ENCODE measurements at places on chromosomes 13 and 19.

DNA sequence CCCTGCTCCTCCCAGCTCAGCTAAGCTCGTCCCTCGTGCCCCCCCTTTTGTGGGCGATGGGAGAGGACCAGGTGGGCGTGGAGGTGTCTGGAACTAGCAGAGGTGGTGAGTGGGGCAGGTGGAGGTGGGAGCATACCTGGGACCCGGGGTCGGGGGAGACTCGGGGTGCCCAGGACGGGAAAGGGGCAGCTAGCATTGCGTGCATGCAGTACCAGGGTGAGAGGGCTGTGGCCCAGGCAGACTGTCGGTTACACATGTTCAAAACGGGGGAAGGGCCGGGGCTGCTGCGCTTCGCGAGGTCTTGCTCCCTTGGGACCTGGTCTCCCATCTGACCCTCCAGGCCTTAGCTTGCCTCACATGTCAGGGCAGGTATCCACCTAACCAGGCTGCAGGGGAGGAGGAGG is 9.1 kb downstream of the TLE5 start:
- no peak for DNase-seq

DNA sequence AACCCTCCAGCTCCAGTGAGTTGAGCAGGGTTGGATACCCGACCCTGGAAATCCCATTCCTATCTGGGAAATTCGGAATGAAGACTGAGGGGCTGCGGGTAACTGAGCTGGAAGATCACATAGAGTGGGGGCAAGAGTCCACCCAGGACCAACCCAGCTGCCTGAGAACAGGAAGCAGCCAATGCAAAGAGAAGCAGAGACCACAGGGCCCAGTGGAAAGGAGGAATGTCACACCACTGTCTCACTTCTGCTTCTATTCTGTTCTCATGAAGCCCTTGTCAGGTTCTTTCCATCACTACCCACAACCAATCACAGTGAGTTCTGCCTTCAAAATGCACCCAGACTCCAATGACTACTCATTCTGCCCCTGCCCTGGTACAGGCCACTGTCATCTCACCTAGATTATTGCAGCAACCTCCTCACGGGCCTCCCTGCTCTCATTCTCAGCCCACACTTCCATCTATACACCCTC is 15.3 kb downstream of the DYRK1B start:
- DNase-seq, result no peak

DNA sequence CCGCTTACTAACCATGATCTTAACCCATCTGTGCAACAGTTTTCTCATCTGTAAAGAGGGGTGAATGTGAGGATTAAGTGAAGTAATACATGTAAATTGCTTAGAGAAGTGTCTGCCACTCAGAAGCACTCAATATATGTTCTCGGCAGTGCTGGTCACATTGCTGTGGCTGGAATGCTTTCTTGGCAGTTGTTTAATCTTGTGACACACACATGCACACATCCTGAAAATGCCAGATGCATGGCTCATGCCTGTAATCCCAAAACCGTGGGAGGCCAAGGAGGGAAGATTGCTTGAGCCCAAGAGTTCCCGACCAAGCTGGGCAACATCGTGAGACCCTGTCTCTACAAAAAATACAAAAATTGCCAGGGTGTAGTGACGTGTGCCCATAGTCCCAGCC is 4.9 kb upstream of the DMKN start:
- DNase-seq, result no peak

DNA sequence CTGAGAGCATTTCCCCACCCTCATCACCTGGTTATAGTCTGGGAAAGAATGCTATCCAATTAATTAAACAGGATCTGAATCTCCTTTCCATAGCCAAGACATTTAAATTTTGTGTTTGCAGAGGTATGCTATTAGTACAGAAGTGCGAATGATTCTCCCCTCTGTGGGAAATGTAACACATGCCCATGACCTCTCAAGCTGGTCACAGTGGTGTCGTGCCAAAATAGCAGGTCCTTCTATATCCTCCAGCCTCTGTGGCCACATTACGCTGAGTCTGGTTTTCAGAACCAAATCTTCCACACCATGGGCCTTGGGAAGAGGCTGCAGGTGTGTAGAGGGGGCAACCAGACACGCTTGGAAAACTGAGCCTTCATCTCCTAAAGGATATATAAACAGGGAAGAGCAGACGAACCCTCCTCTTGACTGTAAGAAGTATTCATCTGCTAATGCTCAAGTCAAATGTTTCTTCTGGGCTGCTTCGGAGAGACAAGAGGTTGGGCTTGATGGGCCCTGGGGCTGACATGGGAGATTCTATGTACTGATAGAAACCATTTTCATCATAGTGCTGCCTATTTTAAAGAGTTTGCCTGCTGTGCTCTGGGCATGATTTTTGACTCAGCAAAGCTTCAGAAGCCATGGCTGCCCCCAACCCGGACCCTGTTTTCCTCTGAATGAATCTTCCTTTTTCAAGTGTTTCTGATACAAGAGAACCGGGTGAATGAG is 197.6 kb downstream of the DNAJC15 start:
- no peak for DNase-seq

DNA sequence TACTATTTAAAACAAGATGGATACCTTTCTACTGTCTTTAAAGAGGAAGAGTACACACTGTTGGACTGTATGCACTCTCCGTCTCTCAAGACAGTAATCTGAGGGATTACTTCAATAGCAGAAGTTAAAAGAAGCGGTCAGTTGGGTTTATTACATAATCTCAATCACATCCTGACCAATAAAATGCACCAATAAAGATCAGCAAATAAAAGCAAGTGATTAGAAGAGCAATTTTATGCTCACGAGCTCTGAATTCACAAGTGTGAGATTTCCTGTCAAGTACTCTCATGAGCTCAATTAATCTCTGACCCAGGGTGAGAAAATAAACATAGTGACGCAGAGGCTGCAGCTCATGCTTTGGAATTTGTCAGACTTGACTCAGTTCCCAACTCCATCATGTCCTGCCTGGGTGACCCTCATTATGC is 12.2 kb downstream of the ABCC4 start:
- DNase-seq, result no peak

DNA sequence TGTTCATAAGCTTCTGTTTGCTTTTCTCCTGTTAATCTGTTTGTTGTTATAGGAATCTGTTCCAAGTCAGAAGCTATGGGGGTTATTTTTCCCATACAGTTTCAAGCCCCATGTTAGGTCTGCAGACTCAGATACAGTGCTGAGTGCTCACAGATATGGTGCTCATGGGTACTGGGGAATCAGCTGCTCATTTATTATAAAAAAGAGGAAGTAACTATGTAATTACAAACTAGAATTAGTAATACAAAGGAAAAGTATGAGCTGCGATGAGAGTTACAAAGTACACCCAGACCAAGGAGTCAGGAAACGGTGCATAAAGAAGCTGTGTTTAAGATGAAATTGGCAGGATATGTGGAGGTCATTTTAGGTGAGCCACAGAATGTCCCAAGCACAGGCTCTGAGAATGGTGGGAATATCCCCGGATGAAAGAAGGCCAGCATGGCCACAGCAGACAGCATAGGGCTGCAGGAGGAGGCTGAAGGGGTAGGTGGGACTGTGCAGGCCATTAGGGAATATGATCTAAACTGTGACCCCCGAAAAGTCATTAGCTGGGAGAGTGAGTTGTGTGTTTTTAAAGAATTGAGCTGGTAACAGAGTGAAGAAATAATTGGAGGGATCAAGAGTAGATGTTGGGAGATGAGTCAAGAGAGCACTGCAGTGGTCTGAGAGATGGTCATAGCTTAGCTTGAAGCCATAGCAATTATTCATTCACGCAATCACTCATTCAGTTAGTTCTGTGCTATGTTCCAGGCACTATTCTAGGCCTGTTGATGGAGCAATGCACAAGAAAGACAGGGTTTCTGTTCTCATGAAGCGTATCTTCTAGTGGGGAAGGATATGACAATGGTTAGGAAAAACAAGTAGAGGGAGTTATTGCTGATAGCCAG is 177.4 kb upstream of the UBL3 start:
- no peak for DNase-seq

GRCh38 chr13:39450176-39450575 is 152.8 kb downstream of the LHFPL6 start:
- DNase-seq, result no peak

GRCh38 chr13:66635526-66635925 is 594.6 kb downstream of the PCDH9 start:
- DNase-seq, result no peak

GRCh38 chr19:9836021-9836420 is 903 bp downstream of the PIN1 start:
- no peak for DNase-seq

GRCh38 chr13:41746259-41746658 is 214.7 kb downstream of the VWA8 start:
- no peak for DNase-seq

GRCh38 chr13:51619614-51620013 is 35.4 kb downstream of the WDFY2 start:
- no peak for DNase-seq

- DNase-seq, result peak; percentile 63
Observed at GRCh38 chr19:1102407-1103131, 1.2 kb upstream of the GPX4 start.

DNA sequence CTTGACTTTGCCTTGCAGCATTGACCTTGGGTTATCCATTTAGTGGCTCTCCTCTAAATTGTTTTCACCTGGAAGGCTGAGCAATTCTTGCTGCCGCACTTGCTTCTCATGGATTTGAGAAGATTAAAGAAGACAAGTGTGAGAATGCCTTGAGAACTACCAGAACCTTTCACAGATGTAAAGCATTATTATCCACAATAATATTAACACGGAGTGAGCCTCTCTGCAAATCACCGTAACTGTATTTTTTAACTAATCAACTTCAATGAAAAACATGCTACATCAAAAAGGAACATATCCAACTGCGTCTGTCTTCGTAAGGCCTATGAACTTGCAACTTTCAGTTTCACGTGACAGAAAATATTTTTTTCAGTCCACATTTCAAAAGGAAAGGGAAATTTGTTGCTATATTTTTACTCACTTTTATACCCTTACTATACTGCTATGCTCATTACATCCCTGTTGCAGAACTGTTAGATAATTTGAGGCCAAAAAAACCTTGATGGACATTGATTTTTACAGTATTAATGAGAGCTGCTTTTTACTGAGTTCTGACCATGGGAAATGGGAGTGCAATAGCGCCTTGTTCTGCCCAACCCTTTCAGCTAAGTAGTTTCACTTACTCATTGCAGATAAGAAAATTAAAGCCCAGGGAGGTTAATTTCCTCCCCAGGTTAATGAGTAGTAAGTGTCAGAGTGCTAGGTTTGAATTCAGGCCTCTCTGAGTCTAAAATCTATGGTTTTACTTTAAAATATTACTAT is 93.8 kb upstream of the RAP2A start:
- no peak for DNase-seq

DNA sequence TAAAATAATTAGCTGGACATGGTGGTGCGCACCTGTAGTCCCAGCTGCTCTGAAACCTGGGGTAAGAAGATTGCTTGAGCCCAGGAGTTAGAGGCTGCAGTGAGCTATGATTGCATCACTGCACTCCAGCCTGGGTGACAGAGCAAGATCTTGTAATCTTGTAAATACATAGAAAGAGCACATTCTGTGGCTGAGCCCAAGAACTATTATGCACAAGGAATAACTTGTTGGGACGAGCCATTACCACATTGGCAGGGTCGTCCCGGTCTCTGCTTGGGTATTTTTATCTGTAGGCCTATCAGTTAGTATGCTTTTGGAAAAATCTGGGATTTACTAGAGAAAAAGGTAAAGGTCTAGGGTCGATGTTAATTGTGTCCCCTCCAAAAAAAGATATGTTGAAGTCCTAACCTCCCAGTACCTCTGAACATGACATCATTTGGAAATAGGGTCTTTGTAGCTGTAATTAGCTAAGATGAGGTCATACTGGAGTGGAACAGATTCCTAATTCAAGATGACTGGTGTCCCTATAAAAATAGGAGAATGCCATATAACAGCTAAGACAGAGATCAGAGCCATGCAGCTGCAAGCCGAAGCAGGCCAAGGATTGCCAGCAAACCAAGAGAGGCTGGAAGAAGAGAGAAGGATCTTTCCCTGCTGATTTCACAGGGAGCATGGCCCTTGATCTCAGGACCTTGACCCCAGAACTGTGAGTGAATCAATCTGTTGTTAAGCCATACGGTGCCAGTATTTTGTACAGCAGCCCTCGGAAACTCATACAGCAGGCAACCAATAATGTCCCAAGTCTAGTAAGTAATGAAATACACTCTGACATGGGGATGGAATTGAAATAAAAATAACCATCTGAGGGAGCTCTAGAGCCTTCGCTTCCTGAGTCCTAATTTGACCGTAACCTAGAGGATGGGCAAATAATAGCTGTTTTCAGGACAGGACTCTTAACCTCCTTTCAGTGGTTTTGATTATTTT is 77.0 kb downstream of the TM9SF2 start:
- DNase-seq, result no peak

- peak; percentile 68 for DNase-seq
Observed at GRCh38 chr13:24381541-24382265, 72.3 kb downstream of the C1QTNF9 start.

DNA sequence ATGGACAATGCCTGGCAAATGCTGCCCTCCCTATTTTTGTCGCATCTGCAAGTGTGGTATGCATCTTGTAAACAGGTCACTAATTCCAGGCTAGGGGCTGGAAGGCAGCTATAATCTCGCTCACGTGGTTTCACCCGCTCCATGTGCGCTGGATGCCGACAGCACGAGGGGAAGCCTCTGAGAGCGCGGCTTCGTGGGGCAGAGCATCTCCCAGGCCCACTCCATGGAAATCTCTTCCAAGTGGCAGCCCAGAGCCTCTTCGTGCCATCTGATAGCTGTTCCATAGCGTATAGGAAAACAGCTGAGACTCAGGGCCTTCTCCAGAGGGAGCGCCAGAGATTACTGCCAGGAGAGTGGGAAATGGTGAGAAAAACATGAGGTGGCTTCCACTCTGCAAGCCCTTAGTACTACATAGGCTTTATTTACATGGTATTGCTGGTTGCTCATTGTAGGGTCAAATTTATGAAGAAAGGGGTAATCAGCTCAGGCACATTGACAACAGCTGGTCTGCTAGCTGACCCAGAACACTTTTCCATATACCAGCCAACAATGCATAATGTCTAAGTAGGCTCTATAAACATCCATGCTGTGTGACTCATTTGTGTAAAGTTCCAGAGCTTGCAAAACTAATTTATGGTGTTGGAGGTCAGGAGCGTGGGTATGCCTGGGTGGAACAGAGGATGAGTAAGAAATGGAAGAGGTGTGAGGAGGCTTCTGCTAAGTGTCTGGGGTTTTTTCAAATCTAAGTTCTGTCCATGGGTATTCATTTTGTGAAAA is 165.2 kb downstream of the SHISA2 start:
- no peak for DNase-seq

GRCh38 chr13:27806744-27807387 is 14.6 kb downstream of the GSX1 start:
- DNase-seq, result no peak

DNA sequence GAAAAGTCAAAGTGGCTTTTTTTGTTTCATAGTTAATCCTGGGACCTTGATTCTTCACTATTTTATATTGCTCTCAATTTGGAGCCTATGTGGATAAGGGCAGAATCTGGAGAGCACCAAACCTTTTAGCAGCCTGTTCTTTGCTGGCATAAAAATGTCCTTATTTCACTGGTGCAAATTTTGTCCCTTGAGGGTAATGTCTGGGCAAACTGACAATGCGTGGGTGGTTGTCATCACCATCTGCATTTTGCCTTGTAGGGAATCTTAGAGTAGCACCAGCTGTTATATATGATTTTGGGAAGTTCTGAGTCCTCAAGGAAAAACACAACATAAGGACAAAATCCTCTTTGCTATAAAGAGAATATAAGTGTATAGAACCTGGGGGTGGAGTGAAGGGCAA is 336.9 kb upstream of the HTR2A start:
- DNase-seq, result no peak
